ENCODE measurements at places on chromosomes 5 and 9.

DNA sequence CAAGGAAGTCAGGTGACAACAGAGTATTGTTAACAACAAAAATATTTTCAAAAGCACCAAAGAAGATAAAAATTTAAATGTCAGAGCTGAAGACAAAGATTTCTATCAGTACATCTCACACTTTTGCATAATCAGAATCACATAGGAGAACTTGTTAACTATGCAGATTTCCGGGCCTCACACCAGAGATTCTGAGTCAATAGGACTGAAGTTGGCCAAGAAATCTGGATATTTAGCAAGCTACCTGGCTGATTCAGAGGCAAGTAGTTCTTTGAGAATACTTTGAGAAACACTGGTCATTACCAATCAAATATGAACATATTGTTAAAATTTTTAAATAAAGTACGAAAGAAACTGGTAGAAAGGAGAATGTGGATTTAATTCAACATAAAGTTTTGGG is 80.5 kb upstream of the GLIS3 start:
- no peak for DNase-seq

GRCh38 chr5:113331209-113331551 is 103.6 kb downstream of the TSSK1B start:
- no peak for DNase-seq

DNA sequence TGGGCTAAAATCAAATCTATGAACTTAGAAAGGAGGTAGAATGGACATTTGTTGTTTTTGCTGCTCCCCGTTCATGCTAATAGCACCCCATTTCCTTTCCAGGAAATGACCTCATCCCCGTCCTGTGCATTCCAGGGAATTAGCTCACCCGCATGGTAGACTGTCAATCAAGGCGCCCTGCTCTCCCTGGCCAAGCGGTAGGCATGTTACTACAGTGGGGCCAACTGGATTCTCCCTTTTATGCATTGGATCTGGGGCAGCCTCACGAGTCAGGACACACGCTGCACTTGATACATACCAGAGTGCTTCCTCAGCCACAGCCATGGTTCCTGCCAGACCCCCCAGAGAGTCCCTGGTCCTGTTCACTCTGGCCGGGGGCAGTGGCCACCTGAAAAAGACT is 111.0 kb upstream of the PTCH1 start:
- no peak for DNase-seq

DNA sequence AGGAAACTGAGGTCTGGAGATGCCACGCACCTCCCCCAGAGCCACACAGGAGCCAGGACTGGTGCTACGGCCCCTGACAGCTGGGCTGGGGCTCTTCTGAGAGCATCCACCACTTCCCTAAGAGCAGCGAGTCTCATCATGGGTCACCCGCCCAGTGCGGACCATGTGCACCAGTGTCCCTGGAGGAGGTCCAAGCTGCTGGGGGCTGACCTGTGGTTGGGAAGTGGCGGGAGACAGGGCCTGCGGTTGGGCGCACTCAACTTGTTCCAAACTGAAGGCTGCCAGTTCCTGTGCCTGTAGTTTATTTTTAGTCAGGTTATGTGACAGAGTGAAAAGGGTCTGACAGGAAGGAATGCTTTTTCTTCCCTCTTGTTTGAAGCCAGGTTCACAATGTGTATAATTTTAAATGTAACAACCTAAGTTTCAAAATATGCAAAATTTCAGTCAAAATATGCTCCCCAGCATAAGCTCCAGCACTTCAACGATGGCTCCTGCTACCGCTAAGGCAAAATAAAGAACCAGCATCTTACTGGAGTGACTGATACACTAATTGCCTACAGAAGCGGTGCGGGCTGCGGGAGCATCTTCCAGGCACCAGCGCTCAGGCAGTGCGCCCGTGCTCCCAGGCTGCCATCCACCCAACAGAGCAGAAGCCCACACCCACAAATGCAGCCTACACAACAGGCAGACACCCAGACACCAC is 14.8 kb downstream of the BARHL1 start:
- DNase-seq: no peak

- DNase-seq: no peak
Observed at GRCh38 chr9:131798246-131798645, 58.4 kb upstream of the RAPGEF1 start.

GRCh38 chr9:86966852-86967511 is 19.7 kb upstream of the GAS1 start:
- no peak for DNase-seq

GRCh38 chr5:33229216-33229615 is 211.5 kb upstream of the TARS1 start:
- no peak for DNase-seq

GRCh38 chr9:18360005-18360404 is 113.9 kb upstream of the ADAMTSL1 start:
- DNase-seq: no peak

- DNase-seq: no peak
Observed at GRCh38 chr5:170614065-170614490, 110.3 kb downstream of the KCNIP1 start.

DNA sequence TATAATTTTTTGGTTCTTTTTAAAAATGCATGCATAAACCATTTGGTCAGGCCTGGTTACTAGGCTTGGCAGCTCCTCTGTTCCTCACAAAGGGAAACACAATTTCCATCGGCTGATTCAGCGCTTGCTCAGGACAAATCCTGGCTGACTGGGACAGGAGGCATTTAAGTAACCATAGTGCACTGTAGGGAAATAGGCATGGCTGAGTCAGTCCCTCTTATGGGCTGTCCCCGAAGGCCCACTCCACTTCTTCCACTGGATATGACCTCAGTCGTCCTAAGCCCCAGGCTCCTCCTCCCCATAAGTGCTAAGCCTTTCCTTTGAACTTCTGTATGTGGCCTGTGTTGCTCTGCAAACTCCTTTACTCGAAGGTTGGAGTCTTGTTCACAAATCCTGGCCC is 71.2 kb upstream of the GLIS3 start:
- peak; percentile 89 for DNase-seq

GRCh38 chr9:104815851-104816565 is 52.1 kb downstream of the NIPSNAP3B start:
- no peak for DNase-seq

GRCh38 chr5:160036884-160037283 is 27.9 kb downstream of the TTC1 start:
- DNase-seq: no peak

DNA sequence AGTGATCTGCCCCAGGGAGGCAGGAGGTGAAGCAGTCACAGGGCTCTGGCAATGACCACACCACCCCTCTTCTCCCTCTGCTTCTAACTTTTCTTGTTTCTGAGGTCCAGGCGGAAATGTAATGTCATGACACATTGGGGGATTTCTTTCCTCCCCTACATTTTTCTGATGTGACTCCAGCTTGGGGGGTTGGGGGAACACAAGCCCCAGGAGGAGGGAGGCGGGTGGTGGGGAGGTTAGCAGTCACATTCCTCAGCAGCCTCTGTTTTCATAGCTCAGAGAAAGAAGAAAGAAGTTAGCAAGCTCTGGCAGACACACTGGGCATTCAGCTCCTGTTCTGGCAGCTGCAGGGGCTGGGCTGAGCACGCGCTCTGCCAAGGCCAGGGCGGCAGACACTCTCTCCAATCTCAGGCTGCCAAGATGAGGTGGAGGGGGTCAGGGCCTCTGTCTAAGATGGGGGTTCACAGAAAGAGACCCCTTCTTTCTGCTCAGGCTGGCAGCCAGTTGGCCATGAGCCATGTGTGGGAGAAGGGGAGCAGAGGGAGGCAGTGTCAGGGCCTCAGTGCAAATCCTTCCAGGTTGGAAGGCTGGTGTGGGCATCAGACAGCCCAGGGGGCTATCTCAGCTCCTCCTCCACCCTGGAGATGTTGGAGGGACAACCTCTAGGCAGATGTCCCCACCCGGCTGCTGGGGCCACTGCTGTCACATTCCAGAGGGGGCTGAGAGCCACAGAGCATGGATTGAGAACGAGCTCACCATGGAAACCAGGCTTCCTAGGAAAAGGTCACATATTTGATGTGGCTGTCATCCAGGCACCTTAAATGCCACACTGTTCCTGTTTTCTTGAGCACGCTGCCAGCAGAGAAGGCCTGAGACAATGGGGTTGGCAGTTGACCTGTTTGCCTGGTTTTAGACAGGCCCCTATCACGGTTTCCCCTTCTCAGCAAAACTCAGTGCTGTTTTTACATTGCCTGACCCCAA is 20.1 kb upstream of the PFDN1 start:
- peak; percentile 95 for DNase-seq

GRCh38 chr9:85262333-85262732 is 479.4 kb downstream of the AGTPBP1 start:
- peak; percentile 33 for DNase-seq

GRCh38 chr5:31911291-31912265 is 262.5 kb downstream of the GOLPH3 start:
- no peak for DNase-seq

DNA sequence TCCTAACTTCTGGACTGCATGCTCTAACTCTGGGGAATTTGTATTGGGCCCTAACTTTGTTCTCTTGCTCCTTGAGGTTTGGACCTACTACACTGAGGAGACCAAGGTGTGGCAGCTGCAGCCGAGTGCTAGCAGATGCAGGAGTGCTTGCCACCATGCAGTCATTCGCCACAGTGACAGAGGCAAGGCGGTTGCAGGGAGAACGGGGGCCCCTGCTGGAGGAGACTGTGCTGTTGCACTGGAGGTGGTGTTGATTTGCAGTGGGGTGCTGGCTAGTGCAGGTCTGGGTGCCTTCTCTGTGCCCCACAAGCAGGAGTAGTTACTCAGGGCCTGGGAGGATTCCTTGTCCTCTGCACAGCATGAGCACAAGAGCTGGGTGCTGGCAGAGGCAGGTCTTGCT is 22.4 kb upstream of the DIRAS2 start:
- DNase-seq: no peak

GRCh38 chr9:32709871-32710270 is 73.5 kb upstream of the TMEM215 start:
- DNase-seq: no peak

DNA sequence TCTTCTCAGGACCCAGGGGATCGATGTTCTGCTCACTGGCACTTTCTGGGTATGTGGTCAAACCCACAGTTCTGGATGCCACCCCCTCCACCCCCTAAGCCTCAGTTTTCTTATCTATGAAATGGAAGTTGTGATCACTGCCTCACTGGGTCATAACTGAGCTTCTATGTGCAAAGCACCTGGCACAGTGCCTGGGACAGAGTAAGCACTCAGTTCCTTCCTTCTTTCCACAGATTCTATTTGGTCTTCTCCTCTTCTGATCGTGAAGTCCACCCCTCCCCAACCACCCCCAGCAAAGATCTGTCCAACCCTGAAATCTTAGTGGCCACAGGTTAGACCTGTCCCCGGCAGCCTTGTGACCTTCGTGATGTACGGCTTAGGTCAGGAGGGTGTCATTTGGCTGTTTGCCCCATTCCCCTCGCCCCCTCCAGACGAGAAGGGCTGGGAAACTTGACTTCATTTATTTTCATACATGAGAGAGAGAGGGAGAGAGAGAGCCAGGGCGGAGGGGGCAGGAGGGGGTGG is 181.4 kb downstream of the FGF18 start:
- DNase-seq: no peak
